Neural progenitor cell (in vitro differentiated cells): ENCODE measurements at places on chromosomes 3 and 15.

GRCh38 chr3:64082411-64082810, 59.1 kb upstream of the PSMD6 start:
- H3K4me3 ChIP-seq = no peak overlapping the region
- no peaks in the 10 kb centered on the region for H3K27me3 ChIP-seq
- H3K27ac ChIP-seq = no peak overlapping the region
- peaks cover 8% of the 10 kb centered on the region for H3K4me1 ChIP-seq
- no peaks in the 10 kb centered on the region for H3K36me3 ChIP-seq

DNA sequence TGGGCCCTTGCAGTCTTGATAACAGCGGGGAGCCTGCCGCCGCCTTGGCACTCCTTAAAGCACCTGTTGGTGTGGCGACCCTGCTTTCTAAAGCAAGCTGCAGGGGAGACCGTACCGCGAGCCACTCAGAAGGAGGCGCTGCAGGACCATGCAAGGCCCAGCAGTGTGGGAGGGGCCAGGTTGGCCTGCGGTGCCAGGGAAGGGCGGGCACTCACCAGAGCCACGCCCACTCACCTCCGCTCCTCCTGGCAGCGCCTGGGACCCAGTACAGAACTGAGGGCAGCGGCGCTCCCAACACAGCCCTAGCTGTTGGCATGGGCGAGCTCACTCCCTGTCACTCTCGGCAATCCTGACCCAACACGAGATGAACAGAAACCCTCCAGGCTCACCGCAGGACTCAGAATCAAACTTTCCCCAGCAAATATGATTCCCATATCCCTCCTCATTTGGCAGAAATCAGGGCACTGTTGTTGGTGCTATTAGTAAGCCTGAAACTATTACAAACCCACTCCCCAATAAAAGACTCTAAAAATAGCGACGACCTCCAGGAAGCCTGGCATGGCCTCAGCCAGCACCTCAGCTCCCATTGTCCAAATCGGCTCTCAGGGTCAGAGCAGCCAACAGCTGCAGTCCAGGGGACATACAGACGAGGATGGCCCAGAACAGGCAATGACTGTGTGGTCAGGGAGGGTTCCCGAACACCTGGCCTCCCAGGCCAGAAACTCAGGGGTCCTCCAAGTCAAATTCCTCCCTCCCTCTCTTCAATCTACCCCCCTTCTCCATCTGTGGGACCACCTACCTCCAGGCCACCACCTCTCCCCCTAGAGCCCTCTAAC, 77.2 kb downstream of the TBC1D2B start:
- H3K27ac ChIP-seq = no peak overlapping the region
- no peaks in the 10 kb centered on the region for H3K36me3 ChIP-seq
- peaks cover 6% of the 10 kb centered on the region for H3K4me1 ChIP-seq
- no peak overlapping the region for H3K4me3 ChIP-seq
- H3K27me3 ChIP-seq = no peaks in the 10 kb centered on the region
- peak; percentile 97 for DNase-seq

DNA sequence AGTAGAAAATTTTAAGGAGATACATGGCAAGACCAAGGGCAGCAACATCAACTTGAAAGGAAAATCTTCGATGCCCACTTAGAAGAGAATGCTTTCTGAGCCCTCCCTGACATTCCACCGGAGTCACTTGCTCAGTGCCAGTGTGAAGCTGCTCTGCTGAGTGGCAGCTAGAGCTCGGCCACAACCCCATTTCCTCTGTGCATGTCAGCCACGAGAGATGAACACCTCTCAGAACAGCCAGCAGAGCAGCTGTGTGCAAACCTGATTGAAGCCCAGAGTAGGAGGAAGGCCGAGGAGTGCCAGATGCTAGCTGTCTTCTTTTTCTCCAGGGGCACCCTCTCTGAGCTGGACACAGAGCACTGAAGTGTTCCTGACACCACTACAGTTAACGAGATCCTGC, 12.2 kb downstream of the TARS3 start:
- H3K27ac ChIP-seq = no peak overlapping the region
- H3K4me1 ChIP-seq = no peaks in the 10 kb centered on the region
- no peak overlapping the region for H3K4me3 ChIP-seq
- no peaks in the 10 kb centered on the region for H3K27me3 ChIP-seq
- no peak for DNase-seq

- no peak for DNase-seq
- no peak overlapping the region for H3K27ac ChIP-seq
- no peaks in the 10 kb centered on the region for H3K27me3 ChIP-seq
- no peak overlapping the region for H3K4me3 ChIP-seq
- no peaks in the 10 kb centered on the region for H3K4me1 ChIP-seq
These were observed 18.7 kb downstream of the RASGRF1 start for GRCh38 chr15:79071901-79072300.

DNA sequence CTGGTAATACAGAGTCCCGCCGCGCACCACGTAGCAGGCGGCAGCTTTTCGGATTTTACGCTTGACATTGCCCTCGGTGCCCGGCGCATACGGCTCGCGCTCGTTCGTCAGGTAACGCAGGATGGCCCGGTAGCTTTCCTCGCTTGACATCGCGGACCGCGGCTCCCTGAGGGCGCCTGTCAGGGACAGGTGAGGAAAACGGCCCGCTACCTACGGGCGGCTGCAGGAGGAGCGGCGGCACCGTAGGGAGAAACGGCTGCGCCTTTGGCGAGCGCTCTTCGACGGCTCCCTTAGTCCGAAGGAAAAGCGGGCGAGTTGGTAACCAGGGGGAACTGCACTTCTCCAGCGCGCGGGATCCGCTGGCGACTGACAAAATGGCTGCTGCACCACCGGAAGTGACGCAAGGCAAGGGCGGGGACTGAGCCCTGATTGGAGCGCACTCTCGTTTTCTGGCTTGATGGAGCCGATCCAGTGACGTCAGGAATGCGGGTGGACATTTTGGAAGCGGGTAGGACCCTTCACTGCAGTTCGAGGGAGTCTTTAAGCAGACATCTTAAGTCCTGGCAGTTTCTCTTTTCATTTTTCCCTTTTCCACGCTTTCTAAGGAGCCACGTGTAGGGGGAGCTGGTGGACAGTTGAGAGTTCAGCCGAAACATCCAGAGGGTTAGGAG, at the start of gene ZBTB11:
Gene ZBTB11 (minus strand): TSS at position 368 of the 671 bp plus-strand sequence. CDS start 218 bp downstream, at position 150.
- H3K36me3 ChIP-seq = peaks cover 9% of the 10 kb centered on the region
- H3K27ac ChIP-seq = peak within 1 kb of the TSS; percentile 93
- peak within 1 kb of the TSS; percentile 90 for H3K4me3 ChIP-seq
- H3K27me3 ChIP-seq = no peaks in the 10 kb centered on the region

DNA sequence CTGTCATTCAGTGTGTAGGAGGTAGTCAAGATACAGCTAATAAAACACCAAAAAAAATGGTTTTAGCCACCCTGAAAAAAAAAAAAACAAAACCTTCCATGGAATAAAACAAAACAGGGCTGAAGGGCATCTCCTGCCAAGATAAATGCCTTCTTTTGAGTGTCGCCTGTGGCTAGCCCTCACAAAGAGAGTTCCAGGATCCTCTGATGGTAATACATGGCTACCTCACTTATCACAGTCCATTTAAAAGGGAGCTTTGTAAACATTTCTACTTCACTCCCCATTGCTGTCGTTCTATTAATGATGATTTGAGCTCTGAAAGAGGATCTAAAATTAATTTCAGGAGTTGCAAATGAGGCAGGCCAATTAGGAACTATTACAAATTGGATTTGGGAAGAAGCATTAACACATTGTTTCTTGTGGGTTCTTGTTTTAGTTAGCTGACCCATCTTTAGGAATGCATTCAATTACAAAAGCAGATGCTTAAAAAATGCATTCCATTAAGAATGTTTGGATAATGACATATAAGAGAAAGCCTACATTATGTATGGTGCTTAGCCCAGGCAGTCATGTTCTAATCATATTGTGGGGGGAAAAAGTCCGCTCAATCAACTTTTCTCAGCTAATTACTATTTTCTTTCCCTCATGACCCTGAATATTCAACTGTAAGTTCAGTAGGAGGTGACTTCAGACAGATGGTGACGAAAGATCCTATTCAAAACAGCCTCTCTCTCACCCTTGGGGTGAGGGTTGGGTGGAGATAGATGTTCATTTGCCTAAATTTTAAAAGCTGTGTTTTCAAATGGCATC, 255.1 kb upstream of the WNT5A start:
- no peak for DNase-seq
- no peaks in the 10 kb centered on the region for H3K36me3 ChIP-seq
- H3K4me1 ChIP-seq = no peaks in the 10 kb centered on the region
- H3K27me3 ChIP-seq = no peaks in the 10 kb centered on the region

DNA sequence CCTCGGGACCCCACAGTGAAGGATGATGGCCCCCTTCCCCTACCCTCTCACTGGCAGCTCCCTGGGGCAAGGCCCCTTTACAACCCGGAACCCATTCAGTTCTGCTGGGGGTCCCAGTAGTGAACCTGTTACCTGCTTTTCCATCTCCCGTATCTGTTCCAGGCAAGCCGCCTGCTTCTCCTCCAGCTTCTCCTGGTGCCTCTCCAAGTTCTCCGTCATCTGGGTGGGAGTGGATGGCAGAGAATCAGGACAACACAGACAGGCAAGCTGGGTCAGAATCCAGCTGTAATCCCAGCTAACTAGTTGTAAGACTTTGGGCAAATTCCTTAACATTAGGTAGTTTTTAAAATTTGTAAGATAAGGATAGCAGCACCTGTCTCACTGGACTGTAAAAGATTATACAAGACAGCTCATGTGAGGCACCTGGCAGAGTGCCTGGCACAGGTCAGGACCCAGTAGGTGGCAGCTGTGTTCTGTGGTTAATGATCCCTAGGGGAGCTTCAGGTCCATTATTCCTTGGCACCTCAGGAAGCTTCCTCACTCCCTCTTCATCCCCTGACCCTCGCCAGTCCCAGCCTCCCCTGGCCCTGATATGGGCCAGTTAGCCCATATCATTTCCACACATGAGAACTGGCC, 6.4 kb upstream of the ANKRD63 start:
- H3K27me3 ChIP-seq = peaks cover 96% of the 10 kb centered on the region
- H3K27ac ChIP-seq = no peak overlapping the region
- H3K4me3 ChIP-seq = no peak overlapping the region
- no peak for DNase-seq
- peaks cover 38% of the 10 kb centered on the region for H3K4me1 ChIP-seq
- no peaks in the 10 kb centered on the region for H3K36me3 ChIP-seq

DNA sequence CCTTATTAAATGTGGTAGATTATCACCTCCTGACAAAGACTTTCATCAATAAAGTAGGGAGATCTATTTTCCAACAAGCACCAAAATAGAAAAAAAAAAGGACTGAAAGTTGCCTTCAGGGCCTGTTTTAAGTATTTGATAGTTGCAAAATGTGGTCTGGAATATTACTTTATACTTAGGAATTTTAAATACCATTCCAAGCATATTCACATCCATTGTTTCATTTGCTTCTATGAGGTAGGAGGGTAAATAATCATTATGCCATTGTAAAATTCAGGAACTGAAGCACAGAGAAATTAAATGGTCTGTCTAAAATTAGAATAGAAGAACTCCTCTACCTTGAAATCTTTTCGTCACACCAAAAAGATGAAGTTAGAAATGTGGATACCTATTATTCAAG, 110.0 kb downstream of the TMCC1 start:
- DNase-seq = no peak
- H3K27me3 ChIP-seq = no peaks in the 10 kb centered on the region
- no peak overlapping the region for H3K27ac ChIP-seq
- H3K4me1 ChIP-seq = peaks cover 14% of the 10 kb centered on the region
- no peak overlapping the region for H3K4me3 ChIP-seq

DNA sequence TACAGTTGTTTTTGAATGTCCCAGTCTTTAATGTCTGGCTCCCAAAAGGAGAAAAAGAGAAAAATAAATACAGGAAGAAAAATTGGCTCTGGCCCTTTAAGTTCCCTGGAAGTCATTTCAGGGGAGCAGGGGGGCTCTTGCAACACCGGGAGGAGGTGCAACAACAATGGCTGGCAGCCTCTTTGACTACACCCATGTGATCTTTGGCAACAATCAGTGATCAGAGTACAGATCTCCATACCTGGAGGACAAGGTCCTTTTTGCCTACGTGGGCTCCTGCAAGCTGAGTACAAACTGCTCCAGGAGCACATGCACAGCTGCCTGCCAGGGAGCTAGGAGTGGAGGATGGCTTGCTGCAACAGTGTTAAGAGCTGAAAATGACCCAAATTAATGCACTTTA, 63.9 kb downstream of the GLCE start:
- H3K4me1 ChIP-seq = no peaks in the 10 kb centered on the region
- no peak overlapping the region for H3K4me3 ChIP-seq
- no peaks in the 10 kb centered on the region for H3K36me3 ChIP-seq

DNA sequence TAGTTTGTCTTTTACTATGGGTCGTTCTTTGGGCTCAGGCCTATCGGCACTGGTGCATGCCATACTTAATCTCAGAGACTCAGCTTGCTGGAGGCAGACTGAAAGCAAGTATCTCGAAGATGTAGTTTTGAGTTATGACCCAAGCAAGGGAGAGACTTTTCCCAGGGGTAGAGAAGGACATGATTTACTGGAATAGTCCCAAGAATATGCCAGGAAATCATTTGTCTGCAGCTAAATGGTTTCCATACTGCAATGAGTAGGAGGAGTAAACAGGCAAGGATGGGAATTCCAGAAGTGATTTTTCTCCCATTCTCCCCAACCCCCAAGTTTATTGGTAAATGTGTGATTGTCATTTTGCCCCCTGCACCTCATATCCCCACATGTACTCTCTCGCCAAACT, 35.4 kb upstream of the LACTB start:
- H3K4me1 ChIP-seq = peaks cover 30% of the 10 kb centered on the region
- H3K4me3 ChIP-seq = no peak overlapping the region
- no peak overlapping the region for H3K27ac ChIP-seq
- no peaks in the 10 kb centered on the region for H3K36me3 ChIP-seq
- no peaks in the 10 kb centered on the region for H3K27me3 ChIP-seq

GRCh38 chr15:62190274-62190673, 25.2 kb upstream of the C2CD4B start:
- no peak for DNase-seq
- no peaks in the 10 kb centered on the region for H3K27me3 ChIP-seq
- H3K4me3 ChIP-seq = no peak overlapping the region
- no peak overlapping the region for H3K27ac ChIP-seq
- H3K4me1 ChIP-seq = peaks cover 5% of the 10 kb centered on the region

- H3K4me3 ChIP-seq = no peak overlapping the region
- H3K27ac ChIP-seq = no peak overlapping the region
These were observed 60.5 kb upstream of the LRIG1 start for GRCh38 chr3:66561367-66561766.

GRCh38 chr3:154835639-154836038, 244.5 kb upstream of the MME start:
- no peak overlapping the region for H3K4me3 ChIP-seq
- no peaks in the 10 kb centered on the region for H3K4me1 ChIP-seq
- DNase-seq = no peak

GRCh38 chr3:48344867-48345507, 11.5 kb upstream of the SPINK8 start:
- H3K4me1 ChIP-seq = no peaks in the 10 kb centered on the region
- no peaks in the 10 kb centered on the region for H3K36me3 ChIP-seq
- H3K27ac ChIP-seq = no peak overlapping the region
- H3K27me3 ChIP-seq = peaks cover 12% of the 10 kb centered on the region

DNA sequence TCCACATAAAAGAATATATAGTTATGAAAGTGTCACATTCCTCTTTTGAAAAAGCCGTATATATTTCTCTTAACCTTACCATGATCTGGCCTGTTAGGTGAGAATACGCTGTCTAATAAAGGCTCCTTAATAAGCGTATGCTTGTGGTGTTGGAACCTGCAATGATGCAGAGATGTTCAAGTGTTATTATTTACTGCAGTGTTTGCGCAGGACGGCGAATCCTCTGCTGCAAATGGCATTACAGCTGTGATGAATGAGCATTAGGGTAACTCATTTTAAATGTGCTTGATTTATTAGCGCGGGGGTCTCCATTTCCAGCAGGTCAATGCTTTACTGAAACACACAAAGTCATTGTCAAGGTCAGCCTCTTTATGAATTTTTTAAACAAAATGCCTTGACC, 94.6 kb downstream of the CDIN1 start:
- no peak overlapping the region for H3K4me3 ChIP-seq
- peaks cover 8% of the 10 kb centered on the region for H3K4me1 ChIP-seq
- H3K27me3 ChIP-seq = no peaks in the 10 kb centered on the region
- H3K36me3 ChIP-seq = no peaks in the 10 kb centered on the region
- no peak overlapping the region for H3K27ac ChIP-seq
